ENCODE measurements at places on chromosomes 1 and 21. TPM values are rescaled to one million over a fixed set of nuclear protein-coding genes. Genes with fewer than 3 reads are reported as not detected.
A peak's percentile ranks its signal among the peaks of the same experiment; 100 is the strongest.

DNA sequence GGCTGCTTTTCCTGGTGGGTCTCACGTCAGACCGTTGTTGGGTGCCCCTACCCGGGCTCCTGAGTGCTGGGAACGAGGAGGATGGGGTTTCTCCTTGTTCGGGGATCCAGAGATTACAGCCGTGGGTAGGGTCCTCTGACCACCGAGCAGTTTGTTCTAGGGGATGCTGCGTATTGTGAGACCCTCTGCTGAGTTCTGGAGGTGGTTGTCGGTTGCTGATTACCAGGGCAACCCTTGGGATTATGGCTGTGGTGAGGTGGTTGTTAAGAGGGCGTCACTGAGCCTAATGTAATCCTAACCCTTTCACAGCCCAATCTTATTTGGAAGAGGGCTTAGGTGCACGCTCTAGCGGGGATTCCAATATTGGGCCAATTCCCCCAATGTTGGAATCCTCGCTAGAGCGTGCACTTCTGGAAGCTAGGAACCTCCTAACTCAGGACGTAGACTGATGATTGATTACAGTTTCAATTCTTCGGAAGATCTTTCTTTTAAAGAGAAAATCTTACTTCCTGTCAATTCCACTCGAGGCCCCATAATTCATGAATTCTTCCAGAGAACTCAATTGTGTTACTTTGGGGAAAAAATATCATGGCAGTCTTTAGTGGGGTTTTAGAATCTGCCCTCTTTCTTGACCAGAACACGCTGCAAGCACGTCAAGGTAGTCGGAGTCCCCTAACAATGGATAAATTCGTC lies 483 bp downstream of the TCEANC2 start:
- DNase-seq: no peak

GRCh38 chr21:43287111-43287760 lies 118.4 kb downstream of the CRYAA start:
- peak; percentile 49 for DNase-seq

DNA sequence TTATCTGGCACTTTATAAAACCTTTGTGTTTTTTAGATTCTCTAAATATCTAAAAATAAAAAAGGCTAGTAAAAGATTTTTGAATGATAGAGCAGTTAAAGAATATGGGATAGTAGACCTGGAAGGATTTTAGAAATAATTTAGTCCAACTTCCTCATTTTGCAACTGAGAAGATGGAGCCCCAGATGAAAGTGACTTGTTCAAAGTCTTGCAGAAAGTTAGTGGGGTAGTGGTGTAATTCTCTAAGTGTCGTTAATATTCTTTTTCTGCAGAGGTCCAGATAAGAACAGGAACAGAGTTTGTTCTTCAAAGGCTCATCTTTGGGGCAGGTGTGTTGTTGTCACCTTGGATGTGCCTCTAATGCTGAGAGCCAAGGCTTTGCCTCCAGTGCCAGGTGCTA lies 159.5 kb downstream of the DISC1 start:
- DNase-seq: no peak

- DNase-seq: no peak
Observed at GRCh38 chr1:234170622-234171021, 202.6 kb upstream of the COA6 start.

GRCh38 chr1:52305417-52306226 lies 60.4 kb downstream of the CC2D1B start:
- DNase-seq: no peak

DNA sequence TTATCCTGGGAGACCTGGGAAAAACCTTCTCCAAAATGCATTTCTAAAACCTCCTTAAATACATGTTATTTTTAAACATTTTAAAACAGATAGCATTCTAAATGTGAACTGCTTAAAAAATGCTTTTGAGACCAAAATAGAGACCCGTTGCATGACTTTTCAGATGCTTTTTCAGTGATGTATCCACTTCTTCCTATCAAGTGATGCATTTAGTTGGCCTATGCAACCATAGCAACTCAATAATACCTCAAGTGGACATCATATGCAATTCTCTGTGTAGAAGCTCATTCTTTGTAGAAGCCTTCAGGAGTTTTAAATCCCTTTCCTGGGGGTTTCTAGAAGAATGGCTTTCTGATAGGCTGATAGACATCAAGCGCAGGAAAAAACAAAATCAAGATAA lies 94.5 kb upstream of the RAVER2 start:
- DNase-seq: no peak

GRCh38 chr1:162144853-162145252 lies 75.4 kb downstream of the NOS1AP start:
- no peak for DNase-seq

- DNase-seq: no peak
Observed at GRCh38 chr1:222970040-222970439, 155.2 kb downstream of the DISP1 start.

- no peak for DNase-seq
Observed at GRCh38 chr1:185215911-185216310, 58.9 kb downstream of the SWT1 start.

DNA sequence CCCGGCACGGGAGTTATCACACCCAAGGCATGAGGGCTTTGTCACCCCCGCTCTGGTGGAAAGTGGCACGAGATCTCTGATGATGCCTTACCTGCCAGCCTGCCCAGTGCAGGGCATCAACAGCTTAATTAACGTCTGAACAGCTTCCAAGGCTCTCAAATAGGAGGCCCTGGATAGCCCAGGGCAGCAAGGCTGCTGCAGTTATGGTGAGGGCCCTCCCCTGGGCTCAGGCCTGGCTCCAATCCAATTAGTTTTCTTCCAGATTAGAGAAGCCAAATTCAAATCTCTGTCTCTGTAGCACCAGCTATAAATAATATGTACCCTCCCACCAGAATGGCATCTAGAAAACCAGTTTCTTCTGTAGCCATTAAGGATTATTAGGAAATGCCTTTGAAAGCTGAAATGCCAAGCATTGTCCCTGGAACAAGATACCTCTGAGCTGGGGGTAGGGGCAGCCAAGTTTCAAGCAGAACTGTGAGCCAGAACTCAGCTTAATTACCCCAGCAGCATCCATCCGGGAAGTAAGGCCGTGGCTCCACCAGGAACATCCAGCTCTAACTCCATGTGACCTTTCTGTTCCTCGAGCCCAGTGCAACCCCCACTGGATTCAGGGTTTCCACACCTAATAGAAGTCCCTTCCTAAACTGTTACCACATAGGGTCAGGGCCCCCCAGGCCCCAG lies 12.5 kb downstream of the QSOX1 start:
- no peak for DNase-seq

- no peak for DNase-seq
Observed at GRCh38 chr1:166084613-166085012, 82.2 kb downstream of the FAM78B start.

GRCh38 chr21:41369105-41369919 lies 7.5 kb downstream of the MX2 start:
- DNase-seq: peak; percentile 60

DNA sequence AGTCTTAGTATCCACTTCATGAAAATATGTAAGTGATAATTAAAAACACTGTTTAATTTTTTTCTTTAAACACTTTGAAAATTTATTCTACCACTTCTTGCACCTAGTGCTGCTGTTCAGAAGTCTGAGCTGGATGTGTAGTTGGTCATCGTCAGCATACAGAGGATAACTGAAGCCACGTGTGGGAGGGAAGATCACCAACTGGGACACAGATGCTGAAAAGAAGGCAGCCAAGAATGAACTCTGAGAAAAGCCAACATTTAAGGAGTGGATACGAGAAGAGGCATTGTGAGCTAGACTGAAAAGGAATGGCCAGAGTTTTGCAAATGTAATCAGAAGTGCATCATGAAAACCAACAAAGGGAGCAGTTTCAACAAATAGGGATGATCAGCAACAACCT lies 24.6 kb upstream of the CLCA4 start:
- DNase-seq: no peak

- DNase-seq: no peak
Observed at GRCh38 chr1:33094971-33095604, 14.1 kb downstream of the AZIN2 start.

Gene KLHDC8A
- 0.97 TPM for total RNA-seq

Gene CYYR1
- total RNA-seq: 28.1 TPM

Gene NRAS
- 25.1 TPM for total RNA-seq

Gene APOBEC4
- 3.0 TPM for total RNA-seq

Gene LMX1A
- total RNA-seq: 0.21 TPM

Gene CACNA1S
- 0.06 TPM for total RNA-seq

Gene NOS1AP
- 3.6 TPM for total RNA-seq

Measured in lower lobe of right lung (tissue), 2 donors.